ENCODE measurements at places on chromosomes 3 and 15. TPM values are rescaled to one million over a fixed set of nuclear protein-coding genes. Genes with fewer than 3 reads are reported as not detected.

GOLGA6B gene
- total RNA-seq = 0.18 TPM

PRSS50 gene
- total RNA-seq = 4.8 TPM

FANCD2OS gene
- not detected for total RNA-seq

DUOX1 gene
- total RNA-seq = 7.2 TPM

SERPINI2 gene
- total RNA-seq = not detected

MASP1 gene
- 1.4 TPM for total RNA-seq

ANKRD63 gene
- total RNA-seq = 0.31 TPM

HIGD2B gene
- total RNA-seq = not detected

GAP43 gene
- total RNA-seq = 4.2 TPM

MYLK gene
- 13.3 TPM for total RNA-seq

SLC27A2 gene
- total RNA-seq = 3.2 TPM

GP5 gene
- total RNA-seq = 0.11 TPM

ATP13A4 gene
- total RNA-seq = 2.0 TPM

SEMA7A gene
- 4.6 TPM for total RNA-seq

Measured in mesothelial cell of epicardium (in vitro differentiated cells).